ENCODE measurements at places on chromosomes 2 and 18.

- DNase-seq = peak; percentile 76
Observed at GRCh38 chr2:163347982-163348856, 387.6 kb downstream of the FIGN start.

DNA sequence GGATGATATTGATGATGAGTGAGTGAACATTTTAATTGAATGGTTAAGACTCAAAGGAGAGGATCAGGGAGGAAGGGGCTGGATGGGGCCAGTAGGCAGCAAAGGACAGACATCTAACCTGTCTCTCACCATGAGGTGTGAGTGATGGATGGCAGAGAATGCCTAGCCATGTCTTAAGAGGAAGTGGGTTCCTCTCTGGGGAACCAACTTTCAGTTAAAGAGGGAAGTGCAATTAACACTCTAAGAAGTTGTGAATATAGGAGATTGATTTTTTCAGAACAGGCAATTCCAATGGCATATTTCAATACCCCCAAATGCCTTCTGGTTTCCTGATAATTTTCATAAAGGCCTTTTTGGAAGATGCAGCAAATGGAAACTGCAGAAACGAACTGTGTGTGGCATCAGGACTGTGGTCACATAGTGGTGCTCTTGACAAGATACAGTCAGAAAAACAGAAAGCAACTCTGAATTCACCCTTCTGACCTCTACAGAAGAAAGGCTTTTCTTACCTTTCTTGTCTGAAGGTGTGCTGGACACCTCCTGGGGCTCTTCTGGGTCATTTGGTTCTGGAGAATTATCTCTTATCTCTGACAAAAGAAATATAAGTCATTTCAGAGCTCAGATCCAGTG is 10.2 kb downstream of the SP110 start:
- no peak for DNase-seq

DNA sequence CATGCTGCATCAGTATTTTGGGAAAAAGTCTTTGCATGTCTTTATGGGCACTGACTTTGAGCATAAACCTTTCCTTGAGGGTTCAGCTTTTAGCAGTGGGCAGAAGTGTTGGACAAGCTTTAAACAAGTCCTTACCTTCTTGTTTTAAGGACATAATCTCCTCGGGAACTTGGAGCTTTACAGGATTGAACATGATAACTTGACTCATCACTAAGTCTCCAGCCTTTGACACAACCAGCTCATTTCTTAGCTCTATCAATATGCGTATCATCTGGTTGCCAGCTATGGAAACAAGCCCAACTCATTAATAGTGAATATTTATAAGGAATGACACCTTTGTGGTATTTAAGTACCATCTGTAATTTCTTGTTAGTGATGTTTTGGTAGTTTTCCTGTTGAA is 21.0 kb upstream of the RAB27B start:
- no peak for DNase-seq

DNA sequence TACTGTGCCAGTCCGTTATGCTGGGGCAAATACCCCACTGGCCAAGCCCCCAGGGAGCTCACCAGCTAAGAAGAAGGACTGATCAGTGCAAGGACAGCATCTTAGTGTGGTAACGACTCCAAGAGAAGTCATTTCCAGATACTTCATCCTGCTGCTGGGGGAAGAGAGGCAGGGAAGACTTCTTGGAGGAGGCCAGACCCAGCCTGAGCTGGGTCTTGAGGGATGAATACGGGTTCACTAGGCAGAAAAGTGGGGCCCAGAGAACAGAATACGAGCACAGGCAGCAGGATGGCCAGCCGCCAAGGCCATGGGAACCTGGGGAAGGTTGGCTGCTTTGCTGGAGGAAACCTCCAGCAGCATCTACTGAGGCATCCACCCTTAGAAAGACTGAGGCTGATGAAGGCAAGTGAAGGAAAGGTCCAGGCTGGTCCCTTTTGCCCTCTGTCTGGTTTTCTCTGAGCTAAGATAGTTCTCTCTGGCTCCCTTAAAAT is 84.1 kb downstream of the GLI2 start:
- DNase-seq = no peak

- DNase-seq = no peak
Observed at GRCh38 chr18:57748770-57749603, 54.1 kb downstream of the ATP8B1 start.

- no peak for DNase-seq
Observed at GRCh38 chr2:161159456-161160225, 587 bp upstream of the TANK start.

GRCh38 chr2:240252191-240252871 is 111.9 kb upstream of the OTOS start:
- DNase-seq = no peak

- no peak for DNase-seq
Observed at GRCh38 chr2:166411473-166412230, 35.9 kb upstream of the SCN9A start.

DNA sequence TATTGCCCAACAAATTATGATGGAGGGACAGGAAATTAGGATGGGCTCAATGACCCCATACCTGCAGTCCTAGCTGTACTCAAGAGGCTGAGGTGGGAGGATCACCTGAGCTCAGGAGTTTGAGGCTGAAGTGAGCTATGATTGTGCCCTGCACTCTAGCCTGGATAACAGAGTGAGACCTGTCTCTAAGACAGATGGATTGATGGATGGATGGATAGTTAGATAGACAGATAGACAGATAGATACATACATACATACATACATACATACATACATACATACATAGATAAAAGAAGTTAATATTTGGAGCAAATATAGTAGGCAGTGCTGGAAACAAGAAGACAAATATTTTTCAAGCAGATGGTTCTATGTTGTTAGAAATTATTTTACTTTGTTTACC is 78.1 kb upstream of the PROKR1 start:
- no peak for DNase-seq

DNA sequence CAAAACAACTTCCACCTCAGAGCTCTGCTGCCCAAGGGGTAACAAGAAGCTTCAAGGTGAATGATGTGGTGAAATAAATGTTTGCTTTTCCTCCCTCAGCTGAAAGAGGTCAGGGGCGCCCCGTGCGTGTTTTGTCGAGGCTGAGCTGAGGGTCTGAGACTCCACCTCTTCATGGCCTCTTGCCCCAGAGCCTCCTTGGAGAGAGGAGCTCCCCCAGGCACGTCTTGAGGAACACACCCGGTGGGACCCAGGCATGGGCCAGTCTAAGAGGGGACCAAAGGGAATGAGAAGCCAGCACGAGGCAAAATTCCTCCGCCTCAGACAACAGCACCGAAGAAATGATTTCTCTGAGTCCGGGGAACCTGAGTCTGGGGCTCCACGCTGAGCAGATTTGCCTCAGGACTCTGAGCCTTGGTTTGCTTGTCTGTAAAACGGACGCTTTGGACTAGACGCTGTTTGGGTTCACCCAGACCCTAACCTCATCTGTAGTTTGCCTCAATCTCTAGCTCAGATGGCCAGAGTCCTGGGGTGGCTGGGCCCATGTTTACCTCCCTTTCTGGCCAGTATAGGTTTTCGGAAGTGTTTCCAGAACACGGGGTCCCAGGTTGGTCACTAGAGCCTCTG is 56.4 kb upstream of the ODC1 start:
- no peak for DNase-seq

DNA sequence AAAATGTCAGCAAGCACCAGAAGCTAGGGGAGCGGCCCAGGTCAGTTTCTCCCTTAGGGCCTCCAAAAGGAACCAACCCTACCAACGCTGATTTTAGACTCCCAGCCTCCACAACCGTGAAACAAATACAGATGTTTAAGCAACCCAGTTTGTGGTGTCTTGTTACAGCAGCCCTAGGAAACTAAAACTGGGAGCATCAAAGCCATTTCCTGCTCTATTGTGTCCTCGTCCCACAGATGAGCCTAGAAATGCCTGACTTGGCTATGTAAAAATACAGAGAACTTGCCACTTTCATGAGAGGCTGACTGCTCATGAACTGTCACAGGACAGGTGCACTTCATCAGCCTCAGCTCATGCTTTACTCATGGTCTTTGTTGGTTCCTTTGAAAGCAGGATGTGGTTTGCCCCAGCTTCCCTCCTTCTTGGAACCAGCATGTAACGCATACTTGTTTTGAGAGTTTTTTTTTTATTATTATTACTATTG is 97.6 kb upstream of the SLC39A10 start:
- DNase-seq = no peak

GRCh38 chr18:13576598-13576997 is 149.8 kb downstream of the FAM210A start:
- DNase-seq = no peak

DNA sequence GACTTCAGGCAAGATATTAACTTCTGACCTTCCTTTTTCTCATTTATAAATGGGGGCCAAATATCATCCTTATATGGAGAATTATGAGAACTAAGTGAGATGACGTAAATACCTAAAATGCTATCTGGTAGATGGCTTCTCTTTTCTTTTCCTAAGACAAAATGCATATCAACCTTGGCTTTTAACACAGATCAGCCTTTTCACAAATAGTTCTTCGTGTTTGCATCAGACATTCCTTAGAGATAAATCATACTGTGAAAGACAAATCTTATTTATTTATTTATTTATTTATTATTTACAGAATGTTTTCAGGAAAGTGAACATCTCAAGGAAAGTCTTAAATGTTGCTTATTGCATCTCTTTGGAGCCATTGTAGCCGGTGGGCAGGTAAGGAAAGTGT is 62.8 kb downstream of the NBEAL1 start:
- DNase-seq = no peak

DNA sequence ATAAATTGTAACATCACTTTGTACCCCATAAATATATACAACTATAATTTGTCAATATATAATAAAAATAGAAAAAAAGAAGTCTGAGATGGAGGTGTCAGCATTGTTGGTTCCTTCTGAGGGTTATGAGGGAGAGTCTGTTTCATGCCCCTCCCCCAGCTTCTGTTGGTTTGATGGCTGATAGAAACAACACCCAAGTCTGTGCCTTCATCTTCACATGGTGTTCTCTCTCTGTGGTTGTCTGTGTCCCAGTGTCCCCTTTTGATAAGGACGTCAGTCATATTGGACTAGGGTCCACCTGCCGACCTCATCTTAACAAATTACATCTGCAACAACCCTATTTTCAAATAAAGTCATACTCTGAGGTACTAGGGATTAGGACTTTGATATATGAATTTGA is 20.3 kb upstream of the EHBP1 start:
- DNase-seq = no peak

DNA sequence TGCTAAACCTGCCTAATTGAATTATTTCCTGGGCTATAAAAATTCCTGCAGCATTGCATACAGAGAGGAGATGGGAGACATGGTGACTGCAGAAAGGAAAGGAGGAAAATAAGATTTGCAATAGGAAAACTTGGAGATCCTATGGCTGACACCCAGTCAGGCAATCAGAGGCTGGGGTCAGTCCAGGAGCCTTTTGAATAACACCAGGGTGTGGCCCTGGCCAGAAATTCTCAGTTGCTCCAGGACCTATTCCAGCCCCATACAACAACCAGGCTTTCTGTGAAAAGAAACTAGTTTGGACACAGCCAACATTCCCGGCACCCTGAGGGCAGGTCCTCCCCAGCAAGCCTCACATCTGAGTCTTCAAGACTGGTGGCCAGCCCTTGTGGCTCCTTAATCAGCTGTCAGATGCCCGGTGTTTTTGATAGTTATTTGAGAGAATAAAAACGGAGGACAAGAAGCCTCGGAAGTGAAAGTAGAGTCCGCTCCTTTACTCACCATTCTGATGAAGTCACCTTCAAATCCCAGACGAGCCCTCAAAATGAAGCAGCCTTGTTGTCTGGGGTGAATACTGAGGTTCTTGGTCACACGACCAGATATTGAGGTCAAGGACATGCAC is 31.1 kb upstream of the GMCL1 start:
- no peak for DNase-seq

DNA sequence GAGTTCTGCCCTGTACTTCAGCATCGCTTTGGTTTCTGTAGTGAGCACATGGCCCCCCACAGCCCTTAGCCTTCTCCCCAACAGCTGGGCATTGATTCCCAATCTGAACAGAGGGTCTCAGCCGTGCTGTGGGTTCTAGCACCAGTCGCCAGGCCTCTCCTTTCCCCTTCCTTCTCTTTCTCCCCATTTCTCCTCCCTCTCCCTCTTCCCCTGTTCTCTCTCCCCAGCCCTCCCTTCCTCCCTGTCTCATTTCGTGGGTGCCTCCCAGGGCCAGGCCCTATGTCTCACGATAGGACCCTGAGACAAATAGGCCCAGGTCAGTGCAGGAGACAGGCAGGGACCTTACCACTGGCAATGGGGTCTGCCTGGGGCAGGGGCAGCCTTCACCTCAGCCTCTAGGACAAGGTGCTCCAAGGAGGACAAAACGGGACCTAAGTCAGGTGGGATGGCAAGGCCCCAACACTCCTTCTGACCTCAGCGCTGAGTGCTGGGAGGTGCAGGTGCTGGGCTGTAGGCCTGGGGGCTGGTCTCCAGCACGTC is 143.4 kb upstream of the GPC1 start:
- no peak for DNase-seq

DNA sequence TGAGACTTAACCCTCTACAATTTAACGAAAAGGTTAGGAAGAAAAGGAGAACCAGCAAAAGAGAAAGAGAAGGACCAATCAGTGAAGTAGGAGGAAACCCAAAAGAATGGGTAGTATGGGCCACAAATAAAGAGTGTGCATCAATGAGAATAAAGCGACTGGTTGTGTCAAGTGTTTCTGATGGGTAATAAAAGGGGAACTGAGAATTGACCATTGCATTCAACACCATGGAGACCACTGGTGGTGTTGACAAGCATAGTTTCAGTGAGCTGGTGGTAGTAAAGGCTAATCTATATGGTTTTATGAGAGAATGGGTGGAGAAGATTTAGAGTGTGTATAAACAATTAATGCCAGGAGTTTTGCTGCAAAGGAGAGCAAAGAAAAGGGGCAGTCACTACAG is 75.4 kb downstream of the CSRNP3 start:
- no peak for DNase-seq

- no peak for DNase-seq
Observed at GRCh38 chr2:134104754-134105153, 149.1 kb upstream of the MGAT5 start.

GRCh38 chr2:96267159-96267971 is 1.3 kb downstream of the CIAO1 start:
- DNase-seq = no peak

GRCh38 chr2:29323301-29323700 is 208.1 kb downstream of the CLIP4 start:
- DNase-seq = no peak

DNA sequence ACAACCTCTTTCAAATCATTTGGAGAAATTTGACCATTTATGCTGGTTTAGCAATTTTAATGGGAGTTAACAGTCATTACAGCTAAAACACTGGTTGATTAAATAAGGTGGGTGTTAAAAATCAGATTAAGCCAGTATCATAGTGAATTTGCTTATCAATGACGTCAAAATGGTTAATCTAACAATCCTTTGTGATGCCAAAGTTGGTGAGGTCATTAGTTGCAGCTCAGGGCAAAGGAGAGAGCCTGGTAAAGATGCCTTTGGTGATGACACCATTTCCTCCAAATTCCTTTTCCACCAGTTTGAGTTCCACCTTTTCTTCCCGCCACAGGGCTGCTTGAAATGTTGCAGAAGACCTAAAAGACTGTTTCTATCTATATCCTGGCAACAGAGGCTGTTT is 757.1 kb upstream of the PIK3C3 start:
- DNase-seq = no peak

GRCh38 chr18:75698861-75699260 is 271.4 kb upstream of the SMIM21 start:
- DNase-seq = no peak
